ENCODE measurements at places on chromosomes 4 and X.

- no peak for DNase-seq
These were observed 65.2 kb downstream of the FBXO8 start for GRCh38 chr4:174218127-174218790.

DNA sequence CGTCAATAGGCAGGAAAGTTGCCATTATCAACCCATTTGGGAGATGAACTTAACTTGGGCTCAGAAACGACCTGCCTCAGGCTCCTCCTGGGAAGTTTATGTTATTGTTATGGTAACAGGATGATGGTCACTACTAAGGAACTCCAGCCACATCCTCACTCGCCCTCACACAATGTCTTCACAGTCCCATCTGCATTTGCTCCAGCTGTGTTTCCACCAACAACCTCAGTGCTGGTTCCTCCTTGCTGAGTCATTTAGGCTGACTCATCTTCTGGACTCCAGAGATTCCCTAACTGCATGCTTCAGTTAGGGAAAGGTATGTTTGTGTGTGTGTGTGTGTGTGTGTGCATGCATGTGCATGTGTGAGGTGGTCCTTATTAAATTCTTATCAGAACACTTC lies 293.4 kb upstream of the BOD1L1 start:
- DNase-seq: no peak

- DNase-seq: no peak
These were observed 25.4 kb downstream of the TMSB4X start for GRCh38 chrX:13000301-13000811.

DNA sequence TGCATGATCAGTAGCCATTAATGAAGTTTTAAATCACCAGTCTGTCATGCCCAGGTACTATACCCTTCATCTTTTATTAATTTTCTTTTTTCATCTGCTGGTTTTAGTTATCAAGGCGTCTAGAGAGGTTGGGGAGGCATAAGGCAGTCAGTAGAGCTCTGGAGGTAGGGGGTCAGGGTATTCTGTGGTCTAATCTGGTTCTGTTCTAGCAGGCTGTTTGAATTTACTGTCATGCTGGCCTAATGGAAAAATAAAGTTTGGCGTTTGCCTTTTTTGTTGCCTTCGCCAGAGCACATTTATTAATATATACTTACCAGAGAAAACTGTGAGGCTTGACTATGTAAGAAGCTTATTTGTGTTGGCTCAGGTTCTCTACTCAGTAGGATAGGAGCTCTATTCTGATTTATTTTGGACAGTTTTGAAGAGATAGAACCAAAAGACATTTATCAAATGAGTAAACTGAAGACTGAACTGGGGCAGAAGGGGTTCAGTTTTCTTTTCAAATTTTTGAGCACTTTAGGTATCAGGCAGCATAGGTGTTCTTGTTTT lies 46.9 kb downstream of the TMEM131L start:
- no peak for DNase-seq

GRCh38 chrX:2464677-2465166 lies 36.1 kb downstream of the DHRSX start:
- DNase-seq: no peak

- DNase-seq: no peak
These were observed 153.8 kb downstream of the NR3C2 start for GRCh38 chr4:148288448-148288847.

DNA sequence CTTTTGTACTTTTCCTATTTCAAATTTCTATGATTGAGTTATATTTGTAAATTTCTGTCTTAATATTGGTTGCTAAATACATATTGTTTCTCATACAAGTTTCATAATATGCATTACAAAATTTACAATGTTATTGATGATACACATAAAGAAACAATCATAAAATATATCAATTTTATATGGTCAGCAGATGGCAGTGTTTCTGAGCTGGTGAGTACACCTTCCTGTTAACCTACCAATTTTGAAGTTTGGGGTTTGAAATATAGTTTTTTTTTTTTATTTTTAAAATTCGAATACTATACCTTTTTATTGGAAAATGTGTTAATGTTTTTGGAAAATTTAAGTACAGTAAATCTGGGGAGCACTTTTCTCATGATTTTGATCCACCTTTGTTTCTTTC lies 1953.1 kb upstream of the ADGRL3 start:
- no peak for DNase-seq

GRCh38 chrX:49162620-49163019 lies at the start of gene MAGIX:
TSS of gene MAGIX (plus strand) at chrX:49162758. CDS start at chrX:49162890, 132 bp downstream.
- DNase-seq: no peak

DNA sequence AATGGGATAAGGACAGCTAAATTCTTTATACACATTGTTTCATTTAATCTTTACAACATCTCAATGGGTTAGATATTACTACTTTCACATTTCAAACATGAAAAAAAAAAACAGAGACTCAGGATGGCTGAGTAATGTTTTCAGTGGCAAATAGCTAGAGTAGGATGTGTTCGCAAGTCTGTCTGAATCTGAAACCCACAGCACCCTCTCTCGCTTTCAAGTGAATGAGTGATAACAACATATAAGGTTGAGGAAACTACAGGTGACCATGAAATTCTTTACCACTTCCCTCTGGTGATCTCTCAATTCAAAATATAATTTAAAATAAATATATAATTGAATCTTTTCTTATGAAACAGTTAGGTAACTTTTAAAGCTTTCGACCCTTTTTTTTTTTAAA lies 162.6 kb downstream of the PRR32 start:
- DNase-seq: no peak

- DNase-seq: no peak
These were observed 3.1 kb downstream of the MGST2 start for GRCh38 chr4:139668658-139669201.

DNA sequence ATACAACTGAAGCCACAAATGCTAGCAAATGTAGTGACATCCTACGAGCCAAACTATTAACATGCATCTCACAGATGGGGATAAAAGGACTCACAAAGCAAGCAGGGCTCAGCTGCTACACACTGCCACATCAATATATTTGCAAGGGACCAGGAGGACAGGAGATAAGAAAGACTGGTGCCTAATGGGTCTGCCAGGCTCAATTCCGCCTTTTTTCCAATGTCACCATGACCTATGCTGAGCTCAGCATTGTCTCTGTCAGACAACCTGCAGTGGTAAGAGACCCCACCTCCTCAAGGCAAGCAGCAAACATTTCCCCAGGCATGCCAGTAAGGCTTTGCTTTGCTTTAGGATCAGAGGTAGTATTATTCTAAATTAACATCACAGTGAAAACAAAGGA lies 435 bp downstream of the DCX start:
- no peak for DNase-seq
